Foreskin keratinocyte (primary cell): ENCODE measurements at places on chromosomes 3 and 15. TPM values are rescaled to one million over a fixed set of nuclear protein-coding genes. Genes with fewer than 3 reads are reported as not detected.

- no peak for DNase-seq
These were observed 38.3 kb downstream of the WHAMM start for GRCh38 chr15:82847703-82848102.

GRCh38 chr15:52251144-52251860, 44.3 kb downstream of the MYO5C start:
- no peak for DNase-seq

Gene P2RY1
- 1.7 and 1.8 TPM in 2 replicates for total RNA-seq

DNA sequence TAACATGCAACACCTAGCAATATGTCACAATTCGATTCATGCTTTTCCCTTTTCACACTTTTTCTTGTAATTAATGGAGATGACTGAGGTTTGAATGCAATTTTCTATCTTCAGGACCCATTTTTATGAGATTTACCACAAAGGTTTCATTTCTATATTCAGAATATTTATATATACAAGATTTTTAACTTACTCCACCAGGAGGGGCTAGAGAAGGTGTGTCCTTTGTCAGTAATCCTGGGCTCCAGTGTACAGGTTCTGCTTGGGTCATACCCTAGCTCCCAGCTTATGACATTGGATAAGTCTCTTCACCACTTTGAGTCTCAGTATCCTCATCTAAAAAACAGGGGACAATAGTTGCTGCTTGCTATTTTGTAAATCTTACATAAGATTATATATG, 95.7 kb upstream of the SLC24A5 start:
- no peak for DNase-seq

GRCh38 chr3:173889596-173889995, 492.1 kb downstream of the NLGN1 start:
- DNase-seq, result no peak

GRCh38 chr3:112372396-112372795, 39.4 kb downstream of the CD200 start:
- DNase-seq, result no peak

Gene LINGO1
- 0.07 TPM in 1 of 2 replicates, not detected in the other for total RNA-seq

- DNase-seq, result no peak
These were observed 12.1 kb downstream of the KBTBD13 start for GRCh38 chr15:65088643-65089021.

DNA sequence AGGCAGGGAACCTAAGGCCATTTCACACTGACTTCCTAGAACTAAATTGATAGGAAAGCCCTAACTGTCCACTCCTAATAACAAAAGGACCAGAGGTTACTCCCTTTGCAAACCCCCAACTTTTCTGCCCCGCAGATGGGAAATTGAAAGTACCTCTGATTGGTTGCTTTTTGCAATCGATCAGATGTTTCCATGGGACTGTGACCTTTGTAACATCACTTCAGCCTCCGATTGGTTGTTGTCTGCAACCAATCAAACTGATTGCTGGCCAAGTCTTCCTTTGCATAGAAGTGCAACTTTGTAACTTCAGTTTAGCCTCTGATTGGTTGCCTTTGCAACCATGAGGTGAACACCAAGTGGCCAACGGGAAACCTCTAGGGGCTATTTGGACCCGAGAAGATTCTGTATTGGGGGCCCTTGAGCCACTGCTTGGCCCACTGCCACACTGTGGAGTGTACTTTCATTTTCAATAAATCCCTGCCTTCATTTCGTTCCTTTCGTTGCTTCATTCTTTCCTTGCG, 11.3 kb upstream of the KNL1 start:
- no peak for DNase-seq

Gene HGD
- total RNA-seq, result not detected in 2 replicates

DNA sequence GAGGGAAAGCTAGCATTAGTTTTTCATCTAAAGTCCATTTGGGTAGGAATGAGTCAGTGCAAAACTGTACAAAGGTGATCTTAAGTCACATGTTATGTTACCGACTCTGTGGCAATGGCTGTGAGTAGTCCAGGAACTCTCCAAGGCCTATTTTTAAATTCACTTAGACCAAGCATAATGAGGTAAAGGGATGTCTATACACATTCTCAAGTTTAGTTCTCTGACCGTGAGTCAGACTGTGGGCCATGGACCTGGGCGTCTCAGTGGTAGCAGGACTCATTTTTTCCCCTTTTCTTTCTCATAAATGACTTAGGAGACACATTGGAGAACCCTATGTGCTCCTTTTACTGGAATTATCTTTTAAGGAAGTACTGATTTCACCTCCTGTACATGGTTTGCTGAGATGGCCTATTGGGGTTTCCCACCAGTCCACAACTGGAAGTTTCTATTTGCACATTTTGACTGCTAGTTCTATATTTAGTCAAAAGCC, 488.7 kb upstream of the TPRG1 start:
- peak; percentile 36 for DNase-seq

DNA sequence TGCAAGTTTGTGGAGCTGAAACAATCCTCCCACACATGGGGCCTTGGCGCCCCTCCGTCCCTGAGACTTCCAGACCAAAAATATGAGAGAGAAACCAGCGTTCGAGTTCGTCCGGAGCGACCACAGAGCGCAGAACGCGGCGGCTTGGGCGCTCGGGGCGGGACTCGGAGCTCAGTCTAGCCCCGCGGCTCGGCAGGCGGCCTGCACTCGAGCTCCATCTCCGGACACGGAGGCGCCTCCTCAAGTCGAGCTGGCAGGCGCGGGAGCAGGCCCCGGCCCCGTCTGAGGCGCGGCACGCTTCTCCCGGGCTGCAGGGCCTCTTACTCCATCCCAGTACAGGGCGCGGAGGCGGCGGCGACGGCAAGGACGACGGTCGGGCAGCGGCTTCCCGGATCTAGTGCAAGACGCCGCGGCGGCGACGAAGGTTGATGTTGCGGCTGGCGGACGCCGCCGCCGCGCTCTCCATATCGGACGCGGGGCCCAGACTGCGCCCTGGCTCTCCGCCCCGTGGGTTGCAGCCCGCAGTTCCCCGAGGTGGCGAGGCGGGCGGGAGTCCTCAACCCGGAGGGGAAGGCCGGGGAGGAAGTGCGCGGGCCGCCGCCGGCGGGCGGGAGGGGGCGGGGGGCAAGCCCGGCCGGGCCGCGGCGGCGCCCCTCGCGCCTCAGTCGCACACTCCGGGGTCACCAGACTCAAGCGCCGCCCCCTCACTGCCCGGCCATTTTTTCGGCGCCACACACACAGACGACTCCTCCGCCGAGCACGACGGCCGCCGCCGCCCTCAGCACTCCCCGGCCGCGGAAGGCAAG, 674 bp downstream of the MSL2 start:
- no peak for DNase-seq

- DNase-seq, result peak; percentile 98
These were observed 83.7 kb downstream of the CMSS1 start for GRCh38 chr3:99901200-99901926.

Gene CCR9
- total RNA-seq, result not detected in 2 replicates

GRCh38 chr15:63052077-63052841, 9.7 kb downstream of the TPM1 start:
- no peak for DNase-seq
